ENCODE measurements at places on chromosomes 7 and 10.

DNA sequence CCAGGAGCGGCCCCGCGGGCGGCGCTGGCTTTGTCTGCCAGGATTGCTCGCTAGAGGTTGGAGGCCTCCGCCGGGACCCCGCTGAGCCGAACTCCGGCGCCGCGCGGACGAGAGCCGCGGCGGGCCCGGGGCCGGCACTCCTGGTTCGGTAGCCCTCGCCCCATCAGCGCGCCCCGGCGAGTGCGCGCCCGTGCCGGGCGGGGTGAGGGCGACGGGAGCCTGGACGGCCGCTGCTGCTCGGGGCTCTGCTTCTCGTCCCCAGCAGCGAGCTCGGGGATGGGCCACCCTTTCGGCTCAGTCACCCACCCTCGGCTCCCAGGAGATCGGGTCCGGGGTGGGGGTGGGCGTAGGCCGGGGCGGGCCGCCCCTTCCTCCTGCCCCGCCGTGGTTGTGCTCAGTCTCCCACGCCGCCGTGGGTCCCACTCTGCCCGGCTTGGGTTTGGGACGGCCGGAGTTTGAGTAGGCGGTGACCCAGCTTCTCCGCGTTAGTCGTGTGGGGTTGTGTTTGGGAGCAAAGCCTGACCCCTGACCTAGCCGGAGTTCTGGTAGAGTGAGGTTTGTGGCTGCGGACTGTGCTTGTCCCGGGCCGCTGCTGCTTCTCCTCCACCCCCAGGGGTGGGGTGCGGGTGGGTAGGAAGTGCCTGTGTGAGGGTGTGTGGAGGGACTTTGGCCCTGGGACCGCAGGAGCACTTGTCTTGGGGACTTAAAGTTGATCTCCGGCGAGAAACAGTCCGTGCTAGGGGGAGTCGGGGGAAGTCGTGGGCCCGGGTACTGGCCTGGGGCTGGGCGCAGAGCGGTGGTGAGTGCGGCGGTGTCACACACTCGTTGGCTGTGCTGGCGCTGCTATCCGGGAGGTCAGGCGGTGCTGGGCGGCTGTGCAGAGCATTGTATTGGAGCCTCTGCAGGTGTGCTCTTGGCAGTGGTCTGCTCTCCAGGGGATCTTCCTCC, 677 bp downstream of the TSPAN14 start:
- no peak for DNase-seq

GRCh38 chr10:62978482-62978881, 154.6 kb upstream of the NRBF2 start:
- DNase-seq = no peak

DNA sequence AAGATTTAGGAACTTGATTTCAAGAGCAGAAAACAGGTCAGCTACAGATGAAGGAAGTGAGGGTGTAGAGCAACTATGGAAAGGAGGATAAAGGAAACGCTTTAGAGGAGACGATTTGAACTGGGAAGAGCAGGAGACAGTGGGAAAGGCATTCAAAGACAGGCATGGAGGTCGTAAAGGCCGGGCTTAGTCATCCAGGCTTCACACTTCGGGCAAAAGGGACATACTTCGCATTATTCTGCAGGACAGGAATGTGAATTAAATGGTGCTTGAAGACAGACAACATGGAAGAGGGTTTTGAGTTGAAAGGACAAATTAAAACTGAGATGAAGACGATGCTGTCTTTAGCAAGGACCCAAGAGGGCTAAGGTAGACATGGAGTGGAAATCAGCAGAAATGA, 8.1 kb downstream of the FAM171A1 start:
- no peak for DNase-seq

GRCh38 chr10:123807444-123808035, 84.1 kb downstream of the CPXM2 start:
- DNase-seq = no peak

GRCh38 chr10:68471063-68471585, 649 bp downstream of the DNA2 start:
- DNase-seq = no peak

DNA sequence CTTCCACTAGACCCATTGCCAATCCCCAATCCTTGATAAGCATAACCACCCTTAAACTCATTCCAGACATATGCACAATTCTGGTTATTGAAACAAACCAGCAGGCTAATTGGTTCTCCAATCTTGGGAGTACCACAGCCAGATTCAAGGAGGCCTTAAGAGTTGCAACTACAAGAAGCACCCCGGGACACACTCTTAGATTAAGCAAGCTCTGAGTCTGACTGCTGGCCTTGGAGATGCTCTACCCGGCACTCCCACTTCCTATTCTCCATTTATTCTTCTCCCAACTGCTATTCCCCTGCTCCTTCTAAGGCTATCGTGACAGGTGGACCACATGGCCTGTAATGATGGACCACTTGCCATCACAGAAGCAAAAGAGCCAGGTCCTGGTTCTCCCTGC, 40.3 kb downstream of the CYTH3 start:
- DNase-seq = no peak

DNA sequence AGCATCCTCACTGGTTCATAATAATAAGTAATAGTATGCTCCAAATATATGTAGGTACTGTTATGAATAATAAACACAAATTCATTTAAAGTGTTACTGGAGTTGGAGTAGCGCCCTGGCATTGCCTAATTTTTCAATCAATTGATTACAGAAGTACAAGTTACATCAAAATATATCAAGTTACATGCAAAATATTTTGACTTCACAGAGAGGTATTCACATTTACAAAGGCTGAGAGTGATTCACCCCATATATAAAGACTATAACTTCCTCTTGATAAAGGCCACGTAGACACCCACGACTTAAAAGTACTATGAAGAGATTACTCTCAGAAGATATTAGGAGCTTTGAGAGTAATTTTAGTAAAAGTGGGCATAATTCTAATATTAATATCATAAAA, 13.6 kb upstream of the COL17A1 start:
- no peak for DNase-seq

DNA sequence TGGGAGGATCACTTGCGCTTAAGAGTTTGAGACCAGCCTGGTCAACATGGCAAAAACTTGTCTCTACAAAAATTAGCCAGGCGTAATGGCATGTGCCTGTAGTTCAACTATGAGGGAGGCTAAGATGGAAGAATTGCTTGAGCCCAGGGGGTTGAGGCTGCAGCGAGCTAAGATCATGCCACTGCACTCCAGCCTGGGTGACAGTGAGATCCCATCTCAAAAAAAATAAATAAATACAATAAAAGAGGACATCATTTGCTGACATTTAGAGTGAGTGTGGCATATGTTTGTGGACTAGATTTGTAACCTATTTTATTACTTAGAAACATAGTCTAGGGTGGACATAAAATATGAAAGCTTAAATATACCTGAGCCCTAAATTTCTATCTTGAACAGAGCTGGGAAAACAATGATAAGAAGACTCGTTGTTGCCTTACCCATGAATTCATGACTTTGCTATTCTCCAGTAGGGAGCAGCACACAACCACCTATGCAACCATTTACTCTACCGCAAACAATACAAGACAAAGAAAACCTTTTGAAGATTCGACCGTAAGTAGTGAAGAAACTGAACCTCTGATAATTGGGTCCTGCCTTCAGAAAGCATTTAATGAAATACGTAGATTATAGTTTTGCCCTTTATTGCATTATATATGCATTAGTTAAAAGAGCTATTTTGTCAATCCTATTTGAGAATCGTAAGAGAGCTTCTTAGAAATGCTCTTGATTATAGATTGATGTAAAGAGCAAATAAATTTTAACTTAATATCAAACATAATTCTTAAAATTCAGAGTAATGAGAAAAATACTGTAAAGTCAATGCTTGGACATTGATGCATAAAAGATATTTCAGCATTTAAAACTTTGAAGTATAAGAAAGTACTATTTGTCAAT, 83.5 kb downstream of the GNAT3 start:
- DNase-seq = no peak

DNA sequence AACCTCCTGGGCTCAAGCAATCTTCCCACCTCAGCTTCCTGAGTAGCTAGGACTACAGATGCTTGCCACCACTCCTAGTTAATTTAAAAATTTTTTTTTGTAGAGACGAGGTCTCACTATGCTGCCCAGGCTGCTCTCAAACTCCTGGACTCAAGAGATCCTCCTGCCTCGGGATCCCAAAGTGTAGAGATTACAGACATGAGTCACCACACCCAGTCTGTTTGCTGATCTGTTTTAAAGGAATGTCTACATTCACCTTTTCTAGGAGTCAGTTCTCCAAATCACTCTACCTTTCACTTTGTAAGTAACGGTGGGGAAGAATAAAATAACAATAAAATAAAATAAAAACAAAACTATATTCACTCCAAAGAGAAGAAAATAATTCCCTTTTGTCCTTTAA, 86.6 kb upstream of the AGBL3 start:
- DNase-seq = no peak

- no peak for DNase-seq
Observed at GRCh38 chr7:131619336-131620305, 63.2 kb upstream of the PODXL start.

DNA sequence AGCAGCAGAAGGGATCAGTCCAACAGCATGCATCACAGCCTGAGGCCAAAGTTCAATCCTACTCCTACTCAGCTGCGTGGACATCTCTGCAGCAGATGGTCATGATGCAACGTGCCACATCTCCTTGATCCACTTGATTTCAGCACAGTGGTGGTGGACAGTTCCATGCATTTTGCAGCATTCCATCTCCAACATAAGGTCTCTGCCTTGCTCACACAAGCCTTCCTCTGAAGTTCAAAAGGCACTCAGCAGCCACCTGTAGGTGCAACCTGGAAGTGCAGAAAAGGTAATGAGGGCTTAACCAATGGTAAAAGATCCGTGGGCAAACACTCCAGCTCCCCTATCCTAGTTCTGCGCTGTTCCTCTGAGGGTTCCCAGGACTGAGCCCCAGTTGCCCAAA, 57.5 kb upstream of the CHCHD3 start:
- DNase-seq = no peak

GRCh38 chr10:4947039-4947634, 16.1 kb upstream of the AKR1C1 start:
- no peak for DNase-seq

All from stimulated activated CD4-positive, alpha-beta T cell treated with anti-CD3 and anti-CD28 coated beads, TNF-alpha, amount 100 ng/mL, for 4 hours (primary cell).